Activated naive CD4-positive, alpha-beta T cell treated with anti-CD3 and anti-CD28 coated beads, Interleukin-2, amount 10 ng/mL, durations not matched to agents 5 hours and 36 hours (primary cell): ENCODE measurements at places on chromosomes 7 and 10. TPM values are rescaled to one million over a fixed set of nuclear protein-coding genes. Genes with fewer than 3 reads are reported as not detected.

The MSMB gene
- not detected for total RNA-seq

The NDUFB8 gene
- 254 TPM for total RNA-seq

The ASZ1 gene
- total RNA-seq: not detected

The TRPV6 gene
- total RNA-seq: not detected

The PON1 gene
- total RNA-seq: not detected

The FLNC gene
- not detected for total RNA-seq

The AUTS2 gene
- 4.5 TPM for total RNA-seq

The PRPS1L1 gene
- not detected for total RNA-seq

The EPO gene
- not detected for total RNA-seq

The PNLIPRP3 gene
- not detected for total RNA-seq

The ANXA8 gene
- total RNA-seq: not detected

The RPEL1 gene
- not detected for total RNA-seq

The SPDYE9 gene
- total RNA-seq: not detected

The HABP2 gene
- total RNA-seq: not detected

The FAS gene
- total RNA-seq: 51.8 TPM

The NOM1 gene
- 20.4 TPM for total RNA-seq

The KNDC1 gene
- total RNA-seq: 0.26 TPM

The NODAL gene
- 0.26 TPM for total RNA-seq

The CPA2 gene
- not detected for total RNA-seq

The ANLN gene
- 51.8 TPM for total RNA-seq

The HPSE2 gene
- not detected for total RNA-seq

The AP1S1 gene
- total RNA-seq: 40.8 TPM

The INTS15 gene
- 41.1 TPM for total RNA-seq

The UPF2 gene
- total RNA-seq: 28.3 TPM

The BAIAP2L1 gene
- total RNA-seq: 0.81 TPM

The EVX1 gene
- not detected for total RNA-seq

The RASA4B gene
- 14.1 TPM for total RNA-seq

The XPNPEP1 gene
- total RNA-seq: 69.4 TPM

The CDC123 gene
- total RNA-seq: 68.4 TPM

The CCNJ gene
- 4.3 TPM for total RNA-seq

The OR6V1 gene
- total RNA-seq: not detected

The FEZF1 gene
- not detected for total RNA-seq

The SORBS1 gene
- 0.35 TPM for total RNA-seq

The PRTFDC1 gene
- 0.81 TPM for total RNA-seq

The GPNMB gene
- total RNA-seq: 0.10 TPM

The PTN gene
- total RNA-seq: not detected

The CHAT gene
- not detected for total RNA-seq

The FASTK gene
- 81.0 TPM for total RNA-seq

The ANKRD30A gene
- not detected for total RNA-seq

The GRM8 gene
- total RNA-seq: not detected
